Stimulated activated CD8-positive, alpha-beta memory T cell treated with anti-CD3 and anti-CD28 coated beads, Interleukin-4, amount 100 ng/mL, for 48 hours (primary cell): ENCODE measurements at places on chromosomes 4 and X.
A peak's percentile ranks its signal among the peaks of the same experiment; 100 is the strongest.

- peak; percentile 79 for DNase-seq
These were observed 78.8 kb upstream of the BCOR start for GRCh38 chrX:40176351-40177116.

- no peak for DNase-seq
These were observed 177.4 kb downstream of the DCHS2 start for GRCh38 chr4:154314248-154314647.

- DNase-seq: no peak
These were observed 31.0 kb downstream of the RAB40A start for GRCh38 chrX:103488332-103488731.

- no peak for DNase-seq
These were observed 836 bp downstream of the PRRG1 start for GRCh38 chrX:37350034-37350365.

DNA sequence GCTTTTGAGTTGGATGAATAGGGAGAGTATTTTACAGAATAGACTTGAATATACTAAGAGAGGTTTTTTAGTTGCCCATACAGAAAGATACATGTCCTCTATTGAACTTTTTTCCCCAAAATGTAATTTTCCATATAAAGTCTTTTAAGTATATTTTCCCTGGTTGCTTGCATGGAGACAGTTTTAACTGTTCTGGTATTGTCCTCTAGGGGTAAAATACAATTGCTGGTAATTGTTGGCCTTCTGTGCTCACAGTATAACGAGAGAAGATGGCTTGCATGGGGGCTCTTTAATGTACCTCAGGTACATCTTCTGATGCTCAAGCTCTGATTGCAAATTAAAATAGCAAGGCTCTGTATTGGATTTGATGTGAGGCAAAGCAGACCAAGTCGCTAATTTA is 136.1 kb downstream of the ARX start:
- no peak for DNase-seq

DNA sequence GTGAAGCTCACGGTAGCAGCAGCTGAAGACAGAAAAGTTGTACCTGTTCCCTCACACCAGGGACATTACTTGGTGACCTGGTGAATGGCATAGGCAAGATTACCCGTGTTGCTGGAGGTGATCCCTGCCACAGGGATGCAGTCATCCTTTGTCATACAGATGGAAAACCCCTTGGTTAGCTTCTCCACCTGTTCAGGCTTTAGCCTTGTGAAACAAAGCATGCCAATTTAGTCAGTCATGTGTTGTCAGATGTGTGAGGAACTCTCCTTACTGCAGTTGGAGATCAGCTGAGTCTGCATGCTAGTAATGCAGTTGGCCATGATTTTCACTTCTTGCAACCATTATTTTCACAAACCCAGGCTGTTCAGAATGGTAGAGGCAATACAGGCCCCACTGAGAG is 41.0 kb downstream of the AMELX start:
- DNase-seq: no peak

DNA sequence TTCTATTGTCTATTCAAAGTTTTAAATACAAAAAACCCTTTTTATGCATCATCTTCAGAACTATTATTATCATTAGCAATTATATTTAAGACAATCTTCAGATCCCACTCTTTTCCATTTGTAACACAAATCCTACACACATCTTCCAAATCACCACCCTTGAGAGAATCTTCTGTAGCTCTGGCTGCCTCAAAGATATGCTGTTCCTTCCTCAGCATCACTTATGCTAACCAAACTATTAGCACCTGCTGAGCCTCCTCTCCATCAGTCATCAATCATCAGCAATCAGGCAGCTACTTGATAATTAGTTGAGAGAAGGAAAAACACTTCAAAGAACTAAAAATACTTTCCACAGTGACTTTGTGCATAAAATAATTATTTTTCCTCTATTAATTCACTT is 1082.2 kb downstream of the C4orf33 start:
- no peak for DNase-seq

DNA sequence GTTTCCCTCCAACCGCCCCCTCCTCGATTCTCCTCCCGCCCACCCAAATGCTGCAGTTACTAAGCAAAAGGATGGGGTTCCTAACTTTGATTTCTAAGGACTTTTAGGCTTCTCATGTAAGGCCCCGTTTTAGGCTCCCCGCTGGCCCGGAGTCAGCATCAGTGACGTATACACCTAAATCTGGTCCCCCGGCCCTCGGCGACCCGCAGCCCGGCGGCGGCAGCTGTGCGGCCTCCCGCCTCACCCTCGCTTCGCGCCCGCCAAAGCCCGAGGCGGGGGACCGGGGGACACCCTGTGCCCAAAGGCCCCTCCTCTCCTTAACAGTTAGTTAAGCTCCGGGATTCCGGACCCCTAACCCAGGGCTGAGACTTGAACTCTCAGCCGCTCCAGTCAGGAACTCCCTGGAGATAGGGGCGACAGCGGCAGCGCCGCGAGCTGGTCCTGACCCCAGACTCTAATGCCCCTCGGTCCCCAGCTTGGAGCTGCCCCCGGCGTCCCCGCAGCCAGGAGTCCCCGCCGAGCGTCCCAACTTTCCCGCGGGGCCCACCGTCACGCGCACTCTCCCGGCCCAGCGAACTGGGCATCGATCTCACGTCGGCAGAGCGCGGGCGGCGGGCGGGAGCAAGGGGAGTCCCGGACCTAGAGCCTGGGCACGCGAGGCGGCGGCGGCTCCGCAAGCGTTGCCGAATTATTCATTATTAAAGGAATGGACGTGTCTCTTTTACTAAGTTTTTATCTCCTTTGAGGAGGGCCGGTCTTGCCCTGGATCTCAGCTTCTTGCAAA is 1.5 kb upstream of the NR3C2 start:
- DNase-seq: peak; percentile 57

DNA sequence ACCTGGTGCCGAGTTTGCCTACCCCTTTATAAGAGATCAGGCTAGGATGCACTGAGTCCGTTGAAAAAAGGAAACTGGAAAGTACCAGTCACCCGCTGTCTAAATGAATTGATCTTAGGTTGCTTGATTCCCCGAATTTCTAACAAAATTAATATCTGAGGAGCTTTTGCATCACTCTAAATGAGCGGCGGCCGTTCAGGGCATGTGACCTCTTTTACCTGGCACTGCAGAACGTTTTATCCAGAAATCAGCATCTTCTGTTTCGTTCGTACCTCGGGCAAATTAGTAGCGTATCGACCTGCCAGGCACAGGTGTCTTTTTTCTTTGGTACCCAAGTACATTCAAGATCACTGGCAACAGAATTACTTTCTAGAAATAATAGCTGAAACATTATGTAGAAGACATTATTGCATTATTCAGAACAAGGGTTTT is 876 bp downstream of the KLHL2 start:
- no peak for DNase-seq

GRCh38 chr4:70816894-70817293 is 22.8 kb downstream of the GRSF1 start:
- no peak for DNase-seq

DNA sequence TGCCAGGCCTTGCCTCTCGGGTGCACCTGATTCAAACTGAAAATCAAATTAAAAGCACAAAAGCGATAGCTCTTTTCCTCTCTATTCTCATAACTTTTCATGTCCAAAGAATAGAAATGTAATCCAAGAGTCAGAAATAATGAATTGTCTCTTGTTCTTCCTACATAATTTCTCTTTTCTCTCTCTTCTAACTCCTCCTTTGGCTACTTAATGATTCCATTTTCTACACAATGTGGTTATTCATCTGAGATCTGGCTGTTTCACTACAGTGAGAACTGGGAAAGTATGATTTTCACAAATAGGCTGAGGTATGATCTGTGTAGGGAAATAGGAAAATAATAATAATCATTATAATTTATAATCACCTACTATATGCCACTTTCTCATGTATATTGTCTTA is 703.5 kb downstream of the PDHA2 start:
- DNase-seq: no peak

DNA sequence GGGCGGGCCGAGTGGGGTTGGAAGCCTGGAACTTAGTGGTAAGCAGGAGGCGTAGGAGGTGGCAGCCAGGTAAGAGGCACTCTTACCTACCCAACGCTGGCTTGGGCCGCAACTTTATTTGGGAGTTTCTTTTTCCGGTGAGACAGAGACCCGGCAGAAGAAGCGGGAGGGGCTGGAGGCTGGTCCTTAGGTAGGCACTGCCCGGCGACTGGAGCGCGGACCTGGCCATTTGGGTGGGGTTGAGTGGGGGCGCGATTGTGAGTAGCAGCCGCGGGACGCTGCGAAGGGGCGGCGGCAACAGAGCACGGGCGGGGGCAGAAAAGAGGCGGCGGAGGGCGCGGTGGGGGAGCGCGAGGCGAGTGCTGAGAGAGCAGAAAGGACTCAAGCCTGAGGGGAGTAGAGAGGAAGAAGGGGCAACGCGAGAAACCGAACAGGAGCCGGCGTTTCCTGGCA is 334 bp upstream of the POU4F2 start:
- no peak for DNase-seq

DNA sequence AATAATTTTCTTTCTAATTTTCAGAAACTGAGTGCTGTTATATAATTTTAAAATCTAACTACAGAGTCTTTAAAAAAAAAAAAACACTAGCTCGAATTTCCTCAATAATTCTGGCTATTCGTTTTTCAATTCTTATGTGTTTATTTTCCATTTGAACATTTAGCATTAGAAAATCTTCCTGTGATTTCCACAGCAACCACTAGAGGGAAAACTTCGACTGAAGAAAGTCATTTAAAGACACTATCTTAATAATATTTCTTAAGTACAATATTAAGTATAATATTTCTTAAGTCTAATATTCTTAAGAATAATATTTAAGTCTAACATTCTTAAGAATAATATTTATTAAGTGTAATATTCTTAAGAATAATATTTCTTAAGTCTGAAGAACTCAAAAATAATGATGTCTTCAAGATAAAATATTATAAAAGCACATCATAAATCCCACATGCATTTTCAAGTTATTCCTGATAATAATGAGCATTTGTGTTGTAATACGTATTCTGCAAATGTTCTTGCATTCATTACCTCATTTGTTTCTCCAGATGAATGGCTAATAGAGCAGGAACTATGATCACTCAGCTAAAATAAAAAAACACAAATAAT is 118.4 kb upstream of the WDR17 start:
- DNase-seq: no peak

- DNase-seq: no peak
These were observed 162.3 kb downstream of the CPEB2 start for GRCh38 chr4:15164571-15164970.

DNA sequence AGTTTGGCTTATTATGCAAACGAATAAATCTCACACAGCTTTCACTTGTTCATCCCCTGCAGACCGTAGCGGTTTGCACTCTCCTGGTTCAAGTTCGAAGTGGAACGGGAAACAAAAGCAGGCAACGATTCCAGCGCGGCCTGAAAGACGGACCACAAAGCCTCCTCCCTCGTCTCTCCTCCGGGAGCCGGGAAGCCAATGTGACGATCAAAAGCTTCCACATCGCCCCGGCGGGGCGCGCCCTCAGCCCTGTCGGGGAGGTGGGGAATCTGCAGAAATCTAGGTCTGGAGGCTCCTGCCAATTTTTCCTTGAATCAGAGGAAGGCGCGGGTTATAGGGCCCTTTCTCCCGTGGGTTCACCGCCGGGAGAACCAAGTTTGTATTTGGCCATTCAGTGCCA is 16.9 kb upstream of the ZIC3 start:
- no peak for DNase-seq

- no peak for DNase-seq
These were observed 263.5 kb upstream of the DKK2 start for GRCh38 chr4:107299646-107300045.

DNA sequence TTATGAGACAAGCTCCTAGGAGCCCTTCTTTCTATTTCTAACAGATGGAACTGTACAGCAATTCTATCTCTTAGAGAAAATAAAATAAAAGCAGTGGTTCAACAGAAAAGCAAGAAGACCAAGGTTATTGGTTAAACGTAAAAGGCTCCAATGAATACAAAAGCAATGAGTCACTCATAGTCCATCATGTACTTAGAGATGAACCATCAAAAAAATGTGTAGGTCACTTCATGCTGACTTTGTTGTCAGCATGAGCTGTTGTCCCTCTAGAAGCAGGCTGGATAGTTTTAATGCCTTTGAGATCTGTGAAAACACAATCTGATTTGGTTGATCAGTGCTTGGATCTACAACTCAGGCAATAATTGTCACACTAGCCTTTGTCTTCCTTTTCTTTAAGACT is 378.6 kb upstream of the ANXA10 start:
- DNase-seq: no peak

DNA sequence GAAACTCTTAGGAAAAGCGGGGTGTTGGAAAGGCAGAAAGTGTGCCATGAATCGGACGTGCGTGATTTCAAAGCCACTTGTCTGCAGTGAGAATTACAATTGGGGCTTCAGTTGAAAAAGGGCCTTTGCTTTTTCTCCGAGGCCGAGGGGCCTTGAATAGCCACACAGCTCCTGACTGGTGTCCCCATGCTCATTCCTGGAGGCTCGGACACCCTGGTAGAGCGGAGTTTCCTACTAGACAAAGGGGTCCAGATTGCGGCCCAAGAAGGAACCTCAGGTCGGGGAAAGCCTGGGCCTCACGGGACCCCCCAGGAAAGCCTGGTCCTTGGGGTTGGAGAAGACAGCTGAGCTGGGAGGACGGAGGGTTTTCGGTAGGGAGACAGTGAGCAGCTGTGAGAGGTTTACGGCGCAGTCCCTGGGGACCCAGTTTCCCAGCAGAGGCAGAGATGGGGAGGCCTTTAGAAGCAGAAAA is 3.0 kb upstream of the SHOX start:
- no peak for DNase-seq

DNA sequence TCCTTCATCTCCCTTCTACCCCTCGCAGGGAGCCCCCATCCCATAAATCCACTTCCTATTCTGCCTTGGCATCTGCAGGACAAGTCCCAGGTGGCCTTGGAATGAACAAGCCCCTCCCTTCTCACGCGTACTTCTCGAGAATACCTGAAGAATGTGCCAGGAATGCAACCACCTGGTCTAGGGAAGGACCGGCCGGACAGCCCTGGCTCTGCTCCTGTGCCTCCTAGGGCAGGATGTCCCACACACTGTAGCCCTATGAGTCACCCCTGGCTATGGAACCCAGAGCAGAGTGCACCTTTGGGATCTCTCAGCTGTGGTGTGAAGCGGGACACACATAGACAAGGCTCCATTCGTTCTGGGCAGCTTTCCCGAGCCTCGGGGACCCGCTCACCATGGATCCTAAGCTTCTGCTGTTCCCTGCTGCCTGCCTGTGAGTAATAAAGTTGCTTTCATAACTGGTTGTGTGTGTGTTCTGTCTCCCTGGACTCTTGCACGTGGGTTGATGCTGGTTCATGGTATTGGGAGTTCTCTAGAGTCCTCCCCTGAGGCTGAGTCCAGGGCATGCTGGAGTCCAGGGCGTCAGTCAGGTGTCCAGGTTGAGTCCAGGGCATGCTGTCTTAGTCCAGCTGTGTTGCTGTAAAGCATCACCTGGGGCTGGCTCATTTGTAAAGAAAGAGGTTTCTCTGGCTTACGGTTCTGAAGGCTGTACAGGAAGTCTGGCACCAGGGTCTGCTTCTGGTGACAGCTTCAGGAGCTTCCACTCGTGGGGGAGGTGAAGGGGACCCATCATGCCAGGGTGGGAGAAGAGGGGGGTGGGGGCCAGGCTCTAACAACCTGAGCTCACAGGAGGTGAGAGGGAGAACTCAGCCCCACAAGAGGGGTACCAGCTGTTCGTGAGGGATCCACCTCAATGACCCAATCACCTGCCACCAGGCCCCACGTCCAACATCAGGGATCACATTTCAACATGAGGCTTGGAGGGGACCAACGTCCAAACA is 7.4 kb upstream of the PDE6B start:
- no peak for DNase-seq
